ENCODE measurements at places on chromosomes 7 and 10.

DNA sequence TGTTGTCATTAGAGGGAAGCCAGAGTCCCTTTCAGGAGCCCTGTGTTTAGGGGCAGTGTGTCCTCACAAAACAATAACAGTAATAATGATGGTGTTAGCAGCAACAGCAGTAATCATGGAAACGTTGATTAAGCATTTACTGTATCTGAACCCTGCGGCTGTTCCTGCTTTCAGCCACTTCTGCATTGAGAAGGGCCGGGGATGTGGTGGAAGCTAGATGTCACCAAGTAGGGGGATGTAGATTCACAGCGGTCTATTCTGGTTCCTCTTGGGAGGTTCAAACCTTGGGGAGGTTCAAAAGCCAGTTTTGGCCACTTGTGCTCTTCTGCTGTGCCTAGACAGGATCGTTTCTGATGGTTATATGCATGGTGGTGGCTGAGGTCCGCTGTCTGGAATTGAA, 44.8 kb downstream of the PRPF18 start:
- no peak for DNase-seq

DNA sequence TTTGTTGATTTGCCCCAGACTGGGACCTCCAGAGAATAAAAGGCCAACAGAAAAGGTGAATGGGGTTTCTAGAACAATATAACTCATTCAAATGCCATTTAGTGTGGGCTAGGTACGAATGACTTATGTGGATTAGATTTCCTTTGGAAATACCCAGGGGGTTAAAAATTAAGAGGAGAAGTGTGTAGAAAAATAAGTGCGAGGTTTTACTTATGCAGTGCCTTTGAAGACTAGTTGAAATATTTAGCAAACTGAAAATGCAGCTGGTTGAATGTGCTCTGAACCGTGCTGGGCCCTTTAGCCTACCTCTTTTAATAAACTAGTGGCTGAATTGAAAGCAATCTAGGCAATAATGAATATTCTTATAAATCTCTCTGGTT, 180.6 kb downstream of the LRMDA start:
- no peak for DNase-seq

DNA sequence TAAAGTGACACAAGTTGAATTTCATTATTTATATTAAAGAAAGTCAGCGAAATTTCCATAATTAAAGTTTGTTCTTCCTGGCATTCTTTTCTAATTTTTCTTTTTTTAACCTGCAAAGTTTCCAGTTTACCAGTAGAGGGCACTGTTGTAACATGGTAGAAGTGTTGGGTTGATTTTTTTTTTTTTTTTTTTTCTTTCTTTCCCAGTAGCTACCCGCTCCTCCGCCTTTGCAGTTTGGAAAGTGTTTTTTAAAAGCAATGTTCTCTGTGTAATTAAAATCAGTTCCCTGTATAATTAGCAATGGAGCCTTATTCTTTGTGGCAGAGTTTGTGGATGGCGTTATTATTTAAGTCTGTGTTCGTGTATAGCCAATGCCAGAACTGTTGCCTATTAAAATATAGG, 53.7 kb downstream of the TAF3 start:
- DNase-seq = peak; percentile 6

- DNase-seq = no peak
These were observed 58.0 kb downstream of the GNAT3 start for GRCh38 chr7:80453699-80454340.

DNA sequence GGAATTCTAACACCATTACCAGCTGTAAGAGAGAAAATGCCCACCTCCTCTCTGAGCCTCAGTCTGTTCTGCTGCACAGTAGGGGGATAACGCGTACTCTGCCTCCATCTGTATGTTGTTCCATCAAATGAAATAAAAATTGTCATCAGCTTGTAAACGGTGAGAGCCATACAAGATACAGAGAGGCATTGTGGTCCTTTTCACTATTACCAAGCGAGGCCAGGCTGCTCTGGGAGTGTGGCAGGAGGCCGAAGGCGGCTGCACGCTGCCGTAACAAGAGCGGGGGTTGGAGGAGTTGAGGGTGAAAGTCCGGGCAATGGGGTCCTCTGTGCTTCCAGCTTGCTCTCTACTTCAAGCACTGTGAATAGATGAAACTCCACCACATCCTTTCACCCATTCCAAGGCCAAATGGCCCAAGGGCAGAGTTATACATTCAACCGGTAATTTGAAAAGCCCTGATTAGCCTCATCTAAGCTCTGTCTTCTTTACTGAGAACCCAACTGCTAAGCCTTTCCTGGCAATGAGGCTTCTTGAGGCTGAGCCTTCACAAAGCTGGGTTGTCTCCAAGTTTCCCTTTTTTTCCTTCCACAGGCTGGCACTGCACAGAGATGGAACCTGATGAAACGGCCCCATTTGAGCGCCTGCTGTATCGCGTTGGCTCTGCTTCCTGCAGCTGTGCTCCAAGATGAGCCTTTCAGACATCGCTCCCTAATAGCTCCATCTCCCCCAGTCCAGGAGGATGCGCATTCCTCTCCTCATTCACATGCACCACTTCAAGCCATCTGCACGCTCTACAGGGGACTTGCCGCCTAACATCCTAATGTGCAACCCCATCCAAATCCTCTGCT, 47.2 kb downstream of the PYROXD2 start:
- DNase-seq = no peak
